ENCODE measurements at places on chromosomes 6 and 20.

DNA sequence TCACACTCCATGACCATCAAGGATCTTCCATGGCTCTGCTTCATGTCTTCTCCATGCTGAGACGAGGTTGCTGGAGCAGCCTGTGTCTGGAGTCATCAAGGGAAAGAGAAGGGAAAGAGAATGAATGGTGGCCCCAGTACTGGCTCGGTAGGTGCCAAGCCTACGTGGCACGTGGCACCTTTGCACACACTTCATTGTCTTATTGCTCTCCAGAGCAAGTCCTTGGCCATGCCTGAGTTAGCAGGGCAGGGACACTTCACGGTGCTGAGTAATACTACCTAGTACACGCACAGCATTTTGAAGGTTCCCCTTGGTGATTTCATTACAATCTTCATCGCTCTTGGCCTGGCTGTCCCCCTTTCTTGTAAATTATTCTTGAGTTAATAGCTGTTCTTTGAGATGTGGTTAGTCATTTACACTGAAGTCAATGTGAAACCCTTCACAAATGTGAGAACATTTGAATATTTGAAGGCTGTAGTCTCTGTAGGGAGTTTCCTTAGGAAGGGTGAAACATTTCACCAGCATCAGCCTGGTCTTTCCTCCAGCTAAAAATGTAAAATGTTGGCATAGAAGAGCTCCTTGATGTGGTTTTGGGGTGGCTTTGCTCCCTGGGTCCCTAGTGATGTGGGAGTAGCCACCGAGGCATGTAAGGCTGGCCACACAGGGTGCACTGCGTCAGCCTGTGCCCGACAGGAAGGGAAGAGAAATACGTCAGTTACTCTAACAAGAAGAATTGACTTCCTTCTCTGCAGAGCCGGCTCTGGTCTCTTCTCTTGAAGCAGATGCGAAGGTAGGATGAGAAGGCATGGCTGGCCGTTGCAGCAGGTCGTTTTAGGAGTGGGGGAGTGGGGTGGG lies at the start of gene SYTL3:
Gene SYTL3 (plus strand): TSS at position 766 of the 855 bp plus-strand sequence. CDS start 13,215 bp downstream, outside the sequence.
- DNase-seq: peak; percentile 91

- DNase-seq: no peak
These were observed 175.9 kb downstream of the SOX4 start for GRCh38 chr6:21769405-21769861.

- no peak for DNase-seq
These were observed 118.1 kb downstream of the CEBPB start for GRCh38 chr20:50308513-50309279.

GRCh38 chr6:84764332-84765049 lies at the start of gene TBX18:
TBX18 (minus strand) TSS chr6:84764598; CDS start chr6:84764181, 417 bp downstream.
- DNase-seq: no peak

GRCh38 chr6:144893680-144894151 lies 608.6 kb downstream of the UTRN start:
- no peak for DNase-seq

GRCh38 chr20:24478584-24478983 lies 9.2 kb downstream of the SYNDIG1 start:
- no peak for DNase-seq

GRCh38 chr6:39152262-39152661 lies 37.3 kb upstream of the SAYSD1 start:
- no peak for DNase-seq

GRCh38 chr6:90497411-90497810 lies 89.5 kb downstream of the MAP3K7 start:
- no peak for DNase-seq

- no peak for DNase-seq
These were observed 2.6 kb downstream of the NT5E start for GRCh38 chr6:85452441-85452881.

DNA sequence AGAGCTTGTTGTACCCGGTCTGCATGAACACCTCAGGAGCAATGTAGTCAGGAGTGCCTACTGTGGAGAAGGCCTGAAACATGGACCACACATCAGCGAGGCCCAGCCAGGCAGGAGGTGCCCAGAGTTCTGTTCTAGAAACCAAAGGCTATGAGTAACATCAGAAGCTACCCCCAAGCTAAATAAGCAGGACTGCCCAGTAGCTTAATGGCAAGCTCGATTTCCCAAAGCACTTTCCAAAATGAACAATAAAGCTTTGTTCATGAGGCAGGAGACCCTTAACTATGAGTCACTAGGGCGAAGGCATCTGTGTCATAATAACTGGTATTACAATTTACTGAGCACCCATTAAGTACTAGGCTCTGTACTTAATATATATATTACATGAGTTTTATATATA lies 47.4 kb downstream of the STK38 start:
- DNase-seq: no peak

GRCh38 chr6:56852260-56853010 lies 102.5 kb upstream of the BEND6 start:
- no peak for DNase-seq

GRCh38 chr20:51174536-51174935 lies 151.6 kb upstream of the KCNG1 start:
- no peak for DNase-seq

- DNase-seq: peak; percentile 95
These were observed 59.9 kb upstream of the HBS1L start for GRCh38 chr6:135114355-135115145.

DNA sequence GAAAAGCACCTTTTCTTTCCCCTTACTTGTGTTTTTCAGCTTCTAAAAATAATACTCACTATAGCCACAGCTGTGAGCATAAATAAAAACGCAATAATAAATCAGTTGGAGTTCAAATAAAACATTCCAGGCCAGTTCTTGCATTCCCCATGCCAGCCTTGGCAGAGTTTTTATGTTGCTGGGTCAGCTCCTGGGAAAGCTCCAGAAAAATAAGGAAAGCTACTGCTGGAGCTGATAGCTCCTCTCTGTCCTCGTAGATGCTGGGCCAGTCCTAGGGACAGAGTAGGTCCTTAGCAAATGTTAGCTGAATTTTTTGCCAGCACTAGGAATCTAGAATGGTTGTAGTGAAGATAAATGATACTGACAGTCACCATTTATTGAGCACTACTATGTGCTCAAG lies 389.0 kb upstream of the SYNCRIP start:
- DNase-seq: no peak

- DNase-seq: no peak
These were observed 20.4 kb downstream of the MAFB start for GRCh38 chr20:40668449-40669228.

- DNase-seq: no peak
These were observed 548 bp upstream of the BCAS4 start for GRCh38 chr20:50794181-50794845.

DNA sequence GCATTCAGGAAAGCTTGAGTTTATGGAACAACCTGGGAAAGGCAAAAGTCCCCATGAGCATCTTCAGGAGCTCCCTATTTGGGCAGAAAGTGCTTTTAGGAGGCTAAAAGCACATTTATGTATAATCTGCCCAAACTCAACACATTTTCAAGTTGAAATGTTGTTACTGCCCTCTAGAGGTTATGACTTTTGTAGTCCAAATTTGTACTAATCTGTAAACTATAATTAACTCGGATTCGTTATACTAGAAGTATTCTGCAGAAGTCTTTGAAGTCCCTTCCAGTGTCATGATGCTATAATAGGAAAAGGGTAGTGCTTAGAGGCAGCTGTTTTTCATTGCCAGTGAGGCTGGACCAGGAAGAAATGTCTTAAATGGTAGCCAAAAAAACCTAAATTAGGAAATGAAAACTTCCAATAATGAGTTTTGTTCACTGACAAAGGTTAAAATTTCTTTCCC lies 44.8 kb upstream of the EMILIN3 start:
- no peak for DNase-seq

GRCh38 chr6:158978757-158979156 lies 21.2 kb downstream of the RSPH3 start:
- DNase-seq: no peak

DNA sequence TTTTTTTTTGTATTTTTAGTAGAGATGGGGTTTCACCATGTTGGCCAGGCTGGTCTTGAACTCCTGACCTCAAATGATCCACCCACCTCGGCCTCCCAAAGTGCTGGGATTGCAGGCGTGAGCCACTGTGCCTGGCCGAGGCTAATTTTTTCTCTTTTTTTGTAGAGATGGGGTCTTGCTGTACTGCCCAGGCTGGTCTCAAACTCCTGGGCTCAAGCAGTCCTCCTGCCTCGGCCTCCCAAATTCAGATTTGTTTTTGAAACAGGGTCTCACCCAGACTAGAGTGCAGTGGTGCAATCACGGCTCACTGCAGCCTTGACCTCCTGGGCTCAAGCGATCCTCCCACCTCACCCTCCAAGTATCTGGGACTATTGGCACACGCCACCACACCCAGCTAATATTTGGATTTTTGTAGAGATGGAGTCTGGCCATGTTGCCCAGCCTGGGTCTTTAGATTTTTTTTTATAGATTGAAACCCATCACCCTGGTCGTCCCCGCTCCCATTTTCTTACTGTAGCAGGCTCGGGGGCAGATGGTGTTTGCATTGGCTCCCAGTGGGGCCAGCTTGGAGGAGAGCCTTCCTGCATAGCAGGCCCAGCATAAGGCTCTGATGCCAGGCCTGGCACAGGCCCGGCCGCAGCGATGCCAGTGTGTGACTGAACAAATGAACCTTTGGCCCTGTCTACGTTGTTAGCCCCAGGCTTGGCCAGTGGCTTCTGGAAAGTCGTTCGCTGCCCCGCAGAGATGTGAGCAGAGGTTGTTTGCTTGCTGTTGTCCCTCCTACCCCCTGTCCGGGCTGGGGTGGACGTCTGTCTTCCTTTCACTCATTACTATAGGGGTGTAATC lies 4.3 kb upstream of the MTG2 start:
- no peak for DNase-seq

GRCh38 chr6:36142971-36143838 lies 12.9 kb downstream of the MAPK13 start:
- no peak for DNase-seq

- no peak for DNase-seq
These were observed 498.3 kb upstream of the AGPAT4 start for GRCh38 chr6:161772176-161772575.

DNA sequence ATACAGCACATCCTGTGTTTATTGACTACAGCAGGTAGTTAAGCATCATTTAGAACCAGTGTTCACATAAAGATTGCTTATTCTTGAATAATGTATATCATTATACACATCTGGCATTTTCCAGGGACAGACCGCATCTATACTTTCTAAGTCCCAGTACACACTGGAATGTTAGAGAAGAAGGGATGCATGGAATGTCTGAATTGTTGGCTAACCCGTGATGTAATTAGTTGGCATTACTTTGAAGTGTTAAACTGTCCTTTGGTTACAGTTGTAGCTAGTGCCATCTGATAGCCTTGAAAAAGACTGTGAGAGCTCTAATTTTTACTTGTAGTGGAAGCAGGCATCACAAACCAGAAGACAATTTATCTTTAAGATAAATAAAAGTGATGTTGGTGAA lies 29.8 kb upstream of the MCHR2 start:
- no peak for DNase-seq

GRCh38 chr6:138052783-138053182 lies 54.4 kb downstream of the PERP start:
- DNase-seq: no peak

DNA sequence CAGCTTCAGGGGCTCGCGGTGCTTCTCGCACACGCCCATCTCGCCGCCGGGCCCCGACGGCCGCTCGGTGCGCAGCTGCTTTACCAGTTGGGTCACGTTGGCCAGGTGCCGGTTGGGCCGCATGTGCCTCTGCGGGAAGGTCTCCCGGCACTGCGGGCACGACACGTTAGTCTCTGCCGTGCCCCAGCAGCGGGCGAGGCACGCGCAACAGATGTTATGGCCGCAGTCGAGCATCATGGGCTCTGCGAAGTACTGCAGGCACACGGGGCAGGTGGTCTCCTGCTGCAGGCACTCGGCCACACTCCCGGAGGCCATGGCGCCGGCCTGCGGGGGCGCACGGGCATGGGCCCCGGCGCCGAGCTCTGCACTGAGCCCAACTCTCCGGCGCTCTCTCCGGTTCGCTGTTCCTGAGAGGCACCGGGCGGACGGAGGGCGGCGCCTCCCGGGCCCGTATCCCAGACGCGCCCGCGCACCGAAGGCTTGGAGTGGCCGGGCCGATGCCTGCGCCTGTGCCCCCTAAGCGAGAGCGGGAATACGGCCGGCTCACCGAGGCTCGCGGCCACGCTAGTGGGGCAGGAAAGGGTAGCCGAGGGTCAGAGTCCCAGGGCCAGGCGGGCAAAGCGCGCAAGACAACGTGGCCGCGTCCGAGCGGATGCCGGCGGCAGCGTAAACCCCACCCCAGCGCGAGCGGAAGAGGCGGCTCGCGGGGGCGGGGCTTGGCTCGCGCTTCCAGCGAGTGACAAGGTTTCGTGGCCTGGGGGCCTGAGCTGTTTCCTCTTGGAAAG lies at the start of gene TRIM27:
Gene TRIM27 (minus strand): TSS at position 668 of the 785 bp plus-strand sequence. CDS start 353 bp downstream, at position 315.
- DNase-seq: peak; percentile 86

- no peak for DNase-seq
These were observed at the start of gene TUBB2B for GRCh38 chr6:3227363-3228045. TUBB2B (minus strand) TSS chr6:3227653; CDS start chr6:3227543, 110 bp downstream.

DNA sequence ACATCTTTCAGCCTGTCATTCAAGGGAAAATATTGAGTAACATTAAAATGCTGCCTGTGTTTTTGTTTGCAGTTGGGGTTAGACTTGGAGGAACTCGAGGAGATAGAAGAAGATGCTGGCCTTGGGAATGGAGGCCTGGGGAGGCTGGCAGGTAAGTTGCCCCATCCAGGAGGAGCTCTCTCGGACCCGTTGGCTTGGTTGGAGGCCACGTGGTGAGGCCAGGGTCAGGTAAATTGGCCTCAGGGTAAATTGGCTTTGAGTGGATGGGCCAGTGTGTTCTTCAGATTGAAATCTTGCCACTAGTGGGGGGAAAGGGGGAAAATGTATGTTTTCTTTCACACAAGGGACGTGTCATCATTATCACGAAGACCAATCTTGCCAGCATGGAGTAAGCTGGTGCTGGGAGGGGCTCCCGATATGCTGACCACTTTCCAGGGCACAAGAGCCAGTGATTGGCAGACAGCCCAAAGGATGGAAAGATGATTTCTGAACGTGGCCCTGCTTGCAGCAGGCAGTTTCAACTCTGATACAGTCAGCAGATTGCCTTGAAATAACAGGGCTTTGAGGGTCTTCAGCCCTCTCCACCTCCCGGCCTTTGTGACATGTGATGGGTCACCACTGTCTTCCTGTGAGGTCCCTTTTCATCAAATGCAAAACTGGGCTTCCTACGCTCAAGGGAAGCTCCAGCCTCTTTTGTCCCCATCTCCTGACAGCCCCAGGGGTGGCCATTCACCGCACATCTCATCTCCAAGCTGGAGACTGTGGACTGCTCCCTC lies 21.4 kb downstream of the PYGB start:
- no peak for DNase-seq

DNA sequence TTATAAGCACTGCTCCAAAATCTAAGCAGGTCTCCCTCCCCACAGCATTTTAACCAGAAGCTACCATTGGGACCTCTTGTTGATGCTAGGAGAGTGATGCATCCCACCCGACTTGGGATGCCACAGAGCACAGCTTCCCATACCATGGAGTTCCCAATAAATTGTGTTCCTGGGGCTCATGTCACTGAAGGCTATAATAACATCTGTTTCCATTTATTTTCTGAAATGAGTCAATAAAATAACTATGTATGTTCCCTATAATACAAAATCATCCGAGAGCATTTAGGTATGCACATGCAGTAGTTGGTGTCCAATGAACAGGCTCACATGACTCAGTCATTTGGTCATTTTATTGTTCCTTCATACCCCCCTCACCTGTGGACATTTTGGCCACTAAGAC lies 204.2 kb downstream of the TBC1D7 start:
- DNase-seq: no peak

All from activated CD4-positive, alpha-beta T cell treated with anti-CD3 and anti-CD28 coated beads, Interleukin-2, Interleukin-4, amounts not matched to agents 100 ng/mL and 50 ng/mL, durations not matched to agents 16 hours and 8 hours (primary cell).